Mammary microvascular endothelial cell (primary cell): ENCODE measurements at places on chromosomes 7 and 10. TPM values are rescaled to one million over a fixed set of nuclear protein-coding genes. Genes with fewer than 3 reads are reported as not detected.

GPER1 gene
- 0.79 and 2.0 TPM in 2 replicates for total RNA-seq

CNTNAP2 gene
- 0.20 TPM in 2 replicates for total RNA-seq

FAM25C gene
- total RNA-seq: not detected in 2 replicates

CYP2C8 gene
- not detected in 2 replicates for total RNA-seq

ZCWPW1 gene
- total RNA-seq: 0.60 and 0.98 TPM in 2 replicates

PCLO gene
- total RNA-seq: 0.33 and 0.34 TPM in 2 replicates

MYO3A gene
- not detected in 2 replicates for total RNA-seq

SND1 gene
- 188 and 192 TPM in 2 replicates for total RNA-seq

LDB3 gene
- not detected in 2 replicates for total RNA-seq

ITGA8 gene
- total RNA-seq: 0.44 and 0.53 TPM in 2 replicates

SLC26A3 gene
- not detected in 2 replicates for total RNA-seq

ADAM8 gene
- 1.5 and 3.8 TPM in 2 replicates for total RNA-seq

GIMAP2 gene
- 34.2 and 35.7 TPM in 2 replicates for total RNA-seq

PLCE1 gene
- total RNA-seq: 0.10 and 0.13 TPM in 2 replicates

ATP5F1C gene
- total RNA-seq: 300 and 404 TPM in 2 replicates

VSTM2A gene
- not detected in 2 replicates for total RNA-seq

RNF148 gene
- total RNA-seq: 0.40 and 0.44 TPM in 2 replicates

CFAP43 gene
- total RNA-seq: 0.15 TPM in 1 of 2 replicates, not detected in the other

ZCCHC24 gene
- total RNA-seq: 3.1 and 5.2 TPM in 2 replicates

PRF1 gene
- total RNA-seq: not detected in 2 replicates

SH2D4B gene
- not detected in 2 replicates for total RNA-seq

TMEM229A gene
- not detected in 2 replicates for total RNA-seq

TBXAS1 gene
- total RNA-seq: 0.67 and 1.7 TPM in 2 replicates

STYXL1 gene
- total RNA-seq: 63.4 and 68.1 TPM in 2 replicates

CACUL1 gene
- 14.0 and 22.3 TPM in 2 replicates for total RNA-seq

BRAF gene
- total RNA-seq: 6.4 and 8.7 TPM in 2 replicates

FBXW4 gene
- 9.6 and 12.0 TPM in 2 replicates for total RNA-seq

DENND11 gene
- total RNA-seq: 10.9 and 12.7 TPM in 2 replicates

SLC16A12 gene
- total RNA-seq: not detected in 2 replicates

SYT15 gene
- total RNA-seq: under 0.01 and 0.20 TPM in 2 replicates

SLC26A5 gene
- not detected in 2 replicates for total RNA-seq

SLC13A1 gene
- not detected in 2 replicates for total RNA-seq

ODAD2 gene
- 1.7 and 4.5 TPM in 2 replicates for total RNA-seq

HIF1AN gene
- 3.1 and 3.7 TPM in 2 replicates for total RNA-seq

ADRB1 gene
- total RNA-seq: 1.5 and 2.1 TPM in 2 replicates

OR2A1 gene
- not detected in 2 replicates for total RNA-seq

KCNIP2 gene
- not detected in 2 replicates for total RNA-seq

PIK3AP1 gene
- not detected in 2 replicates for total RNA-seq

CALHM3 gene
- not detected in 2 replicates for total RNA-seq
